Heart right ventricle (tissue), 16 donors: ENCODE measurements at places on chromosomes 7 and 10.
A peak's percentile ranks its signal among the peaks of the same experiment; 100 is the strongest.

DNA sequence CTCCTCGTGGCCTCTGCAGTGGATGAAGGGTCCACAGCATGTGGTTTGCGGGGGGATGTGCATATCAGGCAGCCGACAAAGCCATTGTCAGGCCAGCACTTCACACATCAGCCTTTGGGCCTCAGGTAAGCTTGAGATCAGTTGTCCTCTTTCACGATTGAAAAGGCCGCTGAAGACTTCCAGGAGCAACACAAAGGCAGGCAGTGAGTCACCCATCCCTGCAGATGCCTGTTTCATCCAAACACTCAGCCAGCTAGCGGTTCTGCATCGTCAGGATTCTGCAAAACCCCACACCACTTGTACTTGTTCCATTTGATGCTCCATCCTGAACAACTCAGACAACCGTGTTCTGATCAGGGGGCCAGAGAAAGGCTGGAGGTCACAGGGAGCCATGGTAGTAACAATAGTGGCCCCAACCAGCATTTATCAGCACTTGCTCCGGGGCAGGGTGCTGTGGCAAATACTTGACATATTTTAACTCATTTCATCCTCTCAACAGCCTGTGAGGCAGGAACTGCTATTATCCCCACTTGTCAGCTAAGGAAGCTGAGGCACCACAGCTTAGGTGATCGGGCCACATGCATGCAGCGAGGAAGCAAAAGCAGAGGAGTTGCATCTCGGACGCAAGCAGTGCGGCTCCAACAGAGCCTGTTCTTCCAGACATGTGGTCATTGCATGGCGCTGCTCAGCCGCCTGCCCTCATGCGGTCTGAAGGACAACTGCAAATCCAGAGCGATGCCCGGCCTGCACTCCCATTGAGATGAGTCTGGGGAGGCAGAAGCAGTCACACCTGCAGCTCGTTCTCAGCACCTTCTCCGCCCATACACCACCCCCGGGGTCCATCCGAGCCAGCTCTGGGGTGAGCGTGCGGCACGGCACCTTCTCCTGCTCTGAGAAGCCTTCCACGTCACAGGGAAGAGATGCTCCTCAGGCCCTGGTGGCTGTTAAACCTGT is 144.9 kb downstream of the PAXIP1 start:
- DNase-seq, result no peak

- no peak for DNase-seq
Measured at GRCh38 chr7:112383671-112384417, 66.4 kb upstream of the IFRD1 start.

- no peak for DNase-seq
Measured at GRCh38 chr7:46424934-46425333, 503.9 kb upstream of the IGFBP3 start.

DNA sequence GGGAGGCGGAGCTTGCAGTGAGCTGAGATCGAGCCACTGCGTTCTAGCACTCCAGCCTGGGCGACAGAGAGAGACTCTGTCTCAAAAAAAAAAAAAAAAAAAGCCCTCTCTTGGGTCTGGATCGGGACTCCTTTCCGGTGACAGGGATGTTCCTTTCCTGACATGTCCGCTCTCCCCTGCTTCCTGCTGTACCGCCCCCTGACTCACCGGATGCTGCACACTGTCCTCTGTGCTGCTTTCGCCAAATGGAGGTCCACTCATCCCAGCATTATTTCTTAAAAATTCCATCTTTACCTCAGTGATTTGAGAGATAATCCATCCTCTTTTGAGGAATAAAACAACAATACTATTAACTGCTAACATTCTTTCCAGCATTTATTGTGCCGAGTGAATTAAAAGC is 113.8 kb upstream of the EEPD1 start:
- peak; percentile 30 for DNase-seq

- DNase-seq, result no peak
Measured at GRCh38 chr7:45112648-45113047, 1.2 kb upstream of the TBRG4 start.

- no peak for DNase-seq
Measured at GRCh38 chr10:109862041-109862440, 61.3 kb downstream of the XPNPEP1 start.

- DNase-seq, result no peak
Measured at GRCh38 chr7:125033506-125033905, 103.9 kb upstream of the POT1 start.

DNA sequence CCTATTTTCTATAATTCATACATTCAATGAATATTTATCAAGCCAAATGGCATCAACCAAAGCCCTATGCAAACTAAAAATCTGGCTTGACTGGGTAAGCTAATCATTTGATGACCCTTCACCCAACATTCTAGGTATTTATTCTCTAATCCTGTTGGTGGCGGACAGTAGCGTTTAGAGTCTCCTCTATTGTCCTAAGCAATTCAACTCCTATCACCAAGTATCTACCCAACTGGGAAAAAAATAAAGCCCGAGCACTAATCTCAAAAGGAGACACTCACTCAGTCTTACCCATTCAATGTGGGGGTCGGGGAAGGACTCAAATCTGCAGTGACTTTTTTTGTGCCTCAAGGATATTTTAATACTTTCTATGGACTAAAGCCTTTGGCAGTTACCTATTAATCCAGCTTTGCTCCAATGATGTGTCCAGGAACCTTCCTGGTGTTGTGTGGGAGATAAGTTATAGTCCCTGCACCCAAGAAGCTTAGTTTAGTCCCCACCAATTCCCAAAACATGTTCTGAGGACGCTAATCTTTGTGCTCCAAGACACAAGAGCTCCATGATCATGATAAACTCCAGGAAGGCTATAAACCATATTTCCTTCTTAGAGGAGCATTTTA is 30.6 kb downstream of the DNMBP start:
- no peak for DNase-seq

GRCh38 chr7:106063024-106063423 is 49.1 kb downstream of the SYPL1 start:
- no peak for DNase-seq

GRCh38 chr10:33493978-33494377 is 159.5 kb upstream of the NRP1 start:
- DNase-seq, result no peak

DNA sequence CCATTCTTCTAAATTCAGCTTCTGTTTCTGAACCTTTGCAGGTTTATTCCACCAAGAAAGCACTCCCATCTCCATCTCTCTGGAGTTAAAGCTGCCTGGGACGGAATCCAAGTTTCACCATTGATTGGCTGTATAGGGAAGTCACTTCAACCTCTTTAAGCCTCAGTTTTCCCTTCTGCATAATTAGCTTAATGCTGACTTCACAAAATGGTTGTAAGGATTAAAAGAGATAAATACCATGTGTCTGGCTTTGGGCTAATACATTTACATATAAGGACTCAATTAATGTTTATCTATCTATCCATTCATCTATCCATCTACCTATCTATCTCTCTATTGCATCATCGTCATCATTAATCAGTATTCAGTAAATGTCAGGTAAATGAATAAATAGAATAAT is 629.6 kb upstream of the MGMT start:
- DNase-seq, result no peak

DNA sequence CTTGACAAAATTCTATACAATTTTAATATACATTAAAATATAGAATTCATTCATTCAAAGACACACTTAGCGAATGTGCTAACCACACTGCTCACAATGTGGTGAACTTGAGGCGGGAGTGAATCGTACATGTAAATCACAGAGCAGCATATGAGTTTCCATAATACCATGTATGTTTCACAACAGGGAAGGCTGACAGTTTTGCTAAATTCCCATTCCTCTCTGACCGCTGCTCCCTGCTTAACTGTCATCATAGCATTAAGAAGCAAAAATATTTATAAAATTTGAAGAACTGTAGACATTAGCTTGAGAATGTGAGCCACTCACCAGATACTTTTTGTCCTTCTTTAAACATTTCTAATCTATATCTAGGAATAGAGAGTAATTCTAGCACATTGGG is 763.3 kb downstream of the MAGI2 start:
- no peak for DNase-seq

DNA sequence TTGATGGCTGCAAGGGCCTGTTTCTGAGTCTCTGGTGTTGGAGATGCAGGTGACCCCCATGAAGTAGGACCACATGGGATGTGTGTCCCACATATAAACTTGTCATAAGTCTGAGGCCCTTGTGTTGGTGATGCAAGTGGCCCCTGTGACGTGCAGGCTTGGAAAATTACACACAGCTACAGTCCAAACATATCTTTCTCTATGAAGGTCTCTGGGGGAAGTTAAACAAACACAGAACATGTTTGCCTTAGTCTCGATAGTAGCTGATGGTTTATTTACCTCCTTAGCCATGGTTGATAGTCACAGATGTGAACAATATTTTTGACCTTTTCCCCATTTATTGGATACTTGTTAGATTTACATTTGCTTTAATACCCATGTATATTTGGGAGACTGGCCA is 64.7 kb downstream of the ADCY1 start:
- no peak for DNase-seq

DNA sequence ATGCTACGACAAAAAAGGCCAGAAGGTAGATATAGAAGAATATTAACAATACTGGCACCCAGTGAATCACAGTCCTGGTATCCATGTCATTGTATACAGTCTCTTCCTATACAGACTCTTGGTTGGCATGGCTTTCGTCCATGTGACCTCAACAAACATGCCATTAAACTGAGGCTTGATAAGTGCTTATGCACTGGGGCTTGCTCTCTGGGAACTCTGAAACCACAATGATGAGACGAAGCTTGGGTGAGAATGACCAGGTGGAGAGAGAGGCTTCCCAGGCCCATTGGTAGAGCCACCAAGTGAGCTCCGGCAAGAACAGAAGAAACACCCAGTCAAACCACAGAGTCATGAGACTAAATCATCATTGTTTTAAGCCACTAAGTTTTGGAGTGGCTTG is 33.2 kb downstream of the PNPLA8 start:
- DNase-seq, result no peak

DNA sequence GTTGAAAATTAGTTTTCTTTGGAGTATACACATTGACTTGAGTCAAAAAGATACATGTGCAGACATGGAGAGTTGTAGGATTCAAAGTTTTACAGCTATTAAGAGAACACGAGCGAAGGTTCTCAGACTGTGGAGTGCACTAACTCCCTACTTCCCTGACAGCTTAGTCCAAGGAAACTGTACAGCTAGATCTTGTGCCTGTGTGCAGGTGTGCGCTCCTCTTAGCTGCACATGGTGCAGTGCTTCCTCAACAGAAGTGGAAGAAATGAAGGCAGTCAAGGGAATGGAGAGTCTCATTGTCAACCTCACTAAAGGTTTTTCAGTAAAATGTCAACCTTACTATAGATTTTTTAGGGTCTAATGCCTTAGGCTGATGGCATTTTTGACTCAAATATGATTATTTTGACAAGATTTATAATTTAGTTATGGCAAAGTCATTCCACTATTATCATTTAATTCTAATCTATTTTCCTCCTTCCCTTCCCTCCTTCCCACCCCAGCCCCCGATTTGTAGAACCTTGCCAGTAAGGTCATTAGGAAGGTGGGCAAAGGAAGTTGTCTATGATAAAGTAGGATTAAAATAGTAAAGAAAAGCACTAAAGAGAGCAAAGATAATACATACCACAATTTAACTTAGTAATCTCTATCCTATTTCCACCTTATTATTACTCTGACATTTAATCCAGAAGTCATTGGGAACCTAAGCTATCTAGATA is 13.6 kb downstream of the PDK4 start:
- no peak for DNase-seq

- no peak for DNase-seq
Measured at GRCh38 chr7:14233868-14234369, 244.5 kb upstream of the ETV1 start.

GRCh38 chr10:121500701-121501332 is 97.4 kb downstream of the FGFR2 start:
- DNase-seq, result no peak

DNA sequence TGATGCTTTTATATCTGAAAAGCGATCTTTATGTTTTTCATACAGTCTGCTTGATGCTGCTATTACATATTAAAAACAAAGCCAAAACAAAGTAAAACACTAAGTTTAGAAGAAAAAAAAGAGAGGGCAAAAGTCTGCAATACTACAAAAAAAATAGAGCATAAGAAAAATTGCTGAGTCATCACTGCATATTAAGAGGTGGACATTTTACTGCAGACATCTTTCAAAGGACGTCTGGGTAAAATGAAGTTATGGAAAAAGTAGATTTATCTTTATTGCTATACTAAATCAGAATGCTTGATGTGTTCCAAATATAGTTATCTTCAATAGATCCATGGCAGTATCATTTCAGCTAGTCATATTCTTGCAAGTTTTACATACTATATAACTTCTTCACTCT is 172.0 kb downstream of the MAGI2 start:
- no peak for DNase-seq

DNA sequence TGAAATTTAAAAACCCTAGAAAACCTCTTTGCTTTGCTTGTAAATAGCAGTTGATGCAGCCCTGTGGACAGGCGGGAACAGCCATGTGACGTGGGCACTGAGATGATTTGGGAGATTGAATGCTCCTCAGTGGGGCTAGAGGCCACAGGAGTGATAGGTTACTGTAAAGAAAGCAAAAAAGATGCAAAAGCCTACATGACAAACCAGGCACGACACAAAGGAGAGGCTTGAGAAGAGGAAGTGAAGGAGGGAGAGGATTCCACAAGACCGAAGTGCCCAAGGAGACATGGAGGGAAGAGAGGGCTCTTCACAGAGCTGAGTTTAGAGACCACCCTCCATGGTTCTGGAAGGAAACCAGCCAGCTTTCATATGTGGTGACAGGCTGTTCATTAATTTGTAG is 25.7 kb downstream of the IKZF1 start:
- DNase-seq, result no peak

GRCh38 chr10:21961847-21962246 is 41.7 kb downstream of the DNAJC1 start:
- no peak for DNase-seq

GRCh38 chr10:84543948-84544347 is 215.6 kb downstream of the CCSER2 start:
- DNase-seq, result no peak

- DNase-seq, result no peak
Measured at GRCh38 chr10:47353351-47353750, 5.2 kb downstream of the RBP3 start.

- peak; percentile 86 for DNase-seq
Measured at GRCh38 chr7:73894733-73895551, 34.0 kb downstream of the TMEM270 start.

DNA sequence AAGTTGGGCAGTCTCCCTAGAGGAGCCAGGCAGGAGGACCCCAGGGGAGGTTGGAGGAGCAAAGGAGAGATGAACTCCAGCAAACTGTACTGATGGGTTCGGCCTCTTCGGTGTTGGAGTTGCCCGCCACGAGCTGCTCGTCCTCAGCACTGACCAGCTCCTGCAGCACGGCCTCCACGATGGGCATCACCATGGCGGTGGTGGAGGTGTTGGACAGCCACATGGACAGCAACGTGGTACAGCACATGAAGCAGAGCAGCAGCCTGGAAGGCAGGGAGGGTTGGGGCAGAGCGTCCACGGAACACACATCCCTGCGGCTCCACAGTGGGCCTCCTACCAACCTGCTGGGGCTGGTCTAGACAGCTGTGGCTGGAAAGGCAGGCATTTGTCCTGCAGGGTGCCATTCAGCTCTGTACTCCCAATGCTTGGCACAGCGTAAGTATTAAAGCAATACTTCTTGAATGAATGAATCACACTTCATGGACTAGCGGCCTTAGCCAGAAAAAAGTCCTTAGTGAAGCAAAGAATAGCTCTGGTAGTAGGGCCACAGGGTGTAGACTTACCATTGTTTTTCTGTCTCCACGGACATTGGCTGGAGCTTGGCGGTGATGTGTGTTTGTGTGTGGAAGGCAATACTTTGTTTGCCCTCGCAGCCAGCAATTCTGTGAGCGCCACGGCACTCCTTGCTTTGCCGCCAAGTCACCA is 21.8 kb downstream of the SLC13A4 start:
- no peak for DNase-seq

GRCh38 chr10:86191686-86192085 is 174.9 kb downstream of the GRID1 start:
- no peak for DNase-seq
